GM04504 (cell line): ENCODE measurements at places on chromosomes 7 and 10.

- no peak for DNase-seq
Measured at GRCh38 chr10:34520084-34520483, 295.0 kb downstream of the PARD3 start.

GRCh38 chr10:71575934-71576801 lies 143.4 kb downstream of the C10orf105 start:
- DNase-seq, result no peak

GRCh38 chr7:96589038-96589437 lies 120.6 kb downstream of the SEM1 start:
- no peak for DNase-seq

DNA sequence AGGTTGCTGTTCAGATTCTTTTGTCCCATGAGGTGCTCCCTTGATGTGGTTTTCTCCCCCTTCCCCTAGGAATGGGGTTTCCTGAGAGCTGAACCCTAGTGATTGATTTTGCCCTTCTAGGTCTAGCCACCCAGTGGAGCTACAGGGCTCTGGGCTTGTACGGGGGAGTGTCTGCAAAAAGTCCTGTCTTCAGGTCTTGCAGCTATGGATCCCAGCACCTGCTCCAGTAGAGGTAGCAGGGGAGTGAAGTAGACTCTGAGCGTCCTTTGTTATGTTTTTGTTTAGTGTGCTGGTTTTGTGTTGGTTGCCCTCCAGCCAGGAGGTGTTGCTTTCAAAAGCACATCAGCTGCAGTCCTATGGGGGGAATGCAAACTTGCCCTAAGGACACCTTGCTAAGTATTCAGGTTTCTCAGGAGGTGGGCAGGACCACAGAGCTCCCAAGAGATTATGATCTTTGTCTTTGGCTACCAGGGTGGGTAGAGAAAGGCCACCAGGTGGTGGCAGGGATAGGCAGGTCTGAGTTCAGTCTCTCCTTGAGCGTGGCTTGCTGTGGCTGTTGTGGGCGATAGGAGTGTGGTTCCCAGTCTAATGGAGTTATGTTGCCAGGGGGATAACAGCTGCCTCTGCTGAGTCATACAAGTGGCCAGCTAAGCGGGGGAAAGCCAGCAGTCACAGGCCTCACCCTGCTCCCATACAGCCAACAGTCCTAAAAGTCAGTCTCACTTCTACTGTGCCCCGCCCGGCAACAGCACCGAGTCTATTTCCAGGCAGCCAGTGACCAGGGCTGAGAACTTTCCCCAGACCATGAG lies 92.4 kb upstream of the JCAD start:
- peak; percentile 87 for DNase-seq

DNA sequence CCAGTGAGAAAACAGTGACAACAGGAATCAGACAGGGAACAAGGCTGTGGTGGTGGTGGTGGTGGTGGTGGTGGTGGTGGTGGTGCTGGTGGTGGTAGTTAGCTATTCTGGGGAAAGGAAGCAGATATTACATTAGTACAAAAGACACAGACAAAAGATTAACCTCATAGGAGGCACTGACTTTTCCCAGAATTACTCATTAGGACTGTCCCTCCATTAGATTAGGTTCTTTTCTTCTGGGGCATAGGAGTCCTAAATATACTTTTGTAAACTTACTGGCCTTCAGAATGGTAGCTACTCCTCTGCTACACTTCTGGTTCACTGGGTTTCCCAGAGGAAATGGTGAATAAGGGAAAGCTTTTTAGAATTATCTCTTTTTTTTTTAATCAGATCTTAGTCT lies 156.6 kb upstream of the SEMA3D start:
- DNase-seq, result no peak

DNA sequence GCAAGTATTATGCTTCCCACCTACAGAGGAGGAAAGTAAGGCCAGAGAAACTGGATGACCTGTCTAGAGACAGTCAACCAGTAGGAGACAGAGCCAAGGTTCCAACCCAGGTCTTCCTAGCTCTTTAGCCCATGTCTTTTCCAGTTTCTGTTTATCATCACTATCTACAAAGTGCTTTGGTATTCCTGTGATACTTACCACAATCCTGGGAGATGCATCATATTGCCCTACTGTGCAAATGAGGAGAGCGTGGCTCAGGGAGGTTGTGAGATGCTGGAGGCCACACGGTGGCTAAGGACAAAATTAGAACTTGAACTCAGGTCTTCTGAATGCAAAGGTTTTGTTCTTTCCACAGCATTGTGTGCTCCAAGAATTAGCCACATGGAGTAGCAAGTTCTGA lies 11.2 kb upstream of the PLEKHA1 start:
- no peak for DNase-seq

- DNase-seq, result peak; percentile 30
Measured at GRCh38 chr10:72765051-72765745, 73.3 kb downstream of the MCU start.

DNA sequence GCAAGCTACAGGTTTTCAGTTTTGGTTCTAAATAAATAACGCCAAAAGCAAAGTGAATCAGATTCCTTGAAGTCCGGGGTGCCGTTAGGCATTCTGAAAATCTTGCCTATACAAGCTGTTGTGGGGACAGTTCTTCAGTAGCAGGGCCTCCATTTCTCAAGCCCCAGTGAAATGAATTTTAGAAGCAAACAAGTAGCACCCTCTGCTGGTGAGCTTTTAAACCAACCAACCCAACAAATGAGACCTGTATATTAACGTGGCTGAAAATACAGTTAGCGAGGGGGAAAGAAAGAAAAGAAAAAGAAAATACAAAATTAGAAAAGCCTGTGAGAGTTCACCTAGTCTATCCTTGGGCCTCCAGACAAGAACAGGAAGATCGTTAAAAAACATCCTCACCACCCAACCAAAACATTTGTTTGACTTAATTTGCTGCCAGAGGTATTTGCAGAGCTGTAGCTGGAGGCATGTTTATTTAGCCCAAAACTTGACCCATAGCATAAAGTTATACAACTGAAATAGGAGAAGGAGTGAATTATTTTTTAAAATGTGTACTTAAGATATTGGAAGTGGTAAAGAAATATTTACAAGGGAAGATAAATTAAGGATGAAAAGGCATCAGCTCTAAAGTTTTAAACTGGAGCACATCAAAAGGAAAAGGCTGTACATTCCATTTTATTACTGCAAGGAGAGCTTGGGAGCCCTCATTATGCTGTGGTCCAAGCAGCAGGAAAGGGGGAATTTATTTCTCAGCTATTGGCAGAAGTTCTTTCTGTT lies 98.9 kb downstream of the DYNC1I1 start:
- DNase-seq, result peak; percentile 23

DNA sequence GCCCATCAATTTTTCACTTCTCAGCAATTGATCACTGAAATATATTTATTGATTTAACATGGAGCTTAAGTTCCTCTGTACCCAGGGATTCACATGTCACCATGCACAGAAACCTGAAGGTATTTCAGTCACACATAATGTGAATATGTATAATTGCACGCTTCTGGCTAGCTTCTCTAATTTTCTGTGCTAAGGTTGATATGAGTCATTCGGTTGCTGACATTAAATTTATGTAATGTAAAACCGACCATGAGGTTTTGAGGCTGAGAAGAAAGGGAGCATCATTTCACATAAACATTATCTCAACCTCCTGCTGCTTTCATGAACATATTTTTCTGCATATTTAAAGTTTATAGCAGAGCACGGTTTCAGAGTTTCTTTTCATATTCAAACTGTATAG lies 381.0 kb upstream of the TPK1 start:
- no peak for DNase-seq

DNA sequence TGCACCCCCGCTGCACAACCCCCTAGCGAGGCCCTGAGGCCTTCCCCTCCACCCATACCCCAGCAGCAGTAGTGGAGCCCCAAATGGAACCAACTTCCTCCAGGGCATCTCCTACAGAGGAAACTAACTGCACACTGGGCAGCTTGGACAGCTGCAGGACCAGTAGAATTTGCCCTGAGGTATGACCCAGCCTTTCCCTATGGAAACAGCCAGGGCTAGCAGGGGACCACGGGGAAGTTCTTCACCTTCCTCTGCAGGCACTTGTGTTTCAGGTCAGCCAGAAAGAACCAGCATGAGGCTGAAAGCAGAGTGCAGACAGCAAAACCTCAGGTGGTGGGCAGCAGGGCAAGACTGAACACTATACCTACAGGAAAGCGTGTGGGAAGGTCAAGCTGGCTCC lies 5.7 kb upstream of the EEPD1 start:
- DNase-seq, result no peak

GRCh38 chr7:106979551-106980357 lies 64.8 kb upstream of the PRKAR2B start:
- no peak for DNase-seq

DNA sequence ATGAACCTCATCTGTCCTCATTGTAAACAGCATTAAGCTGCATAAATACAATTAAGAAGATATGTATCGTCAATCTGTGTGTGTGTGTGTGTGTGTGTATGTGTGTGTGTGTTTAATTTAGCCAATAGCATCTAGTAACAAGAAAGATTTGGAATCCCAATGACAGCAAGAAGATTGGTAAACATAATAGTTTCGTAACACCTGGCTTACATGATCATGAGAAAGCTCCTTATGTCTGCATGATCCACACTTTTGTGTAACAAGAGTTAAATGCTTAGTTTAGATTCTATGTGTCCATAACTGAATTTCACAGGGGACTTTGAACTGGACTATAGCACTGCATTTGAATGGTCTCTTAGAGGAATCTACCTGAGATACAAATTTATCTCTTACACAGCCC lies 191.0 kb upstream of the BET1 start:
- no peak for DNase-seq

GRCh38 chr10:114603948-114604347 lies 54.1 kb downstream of the ABLIM1 start:
- no peak for DNase-seq

DNA sequence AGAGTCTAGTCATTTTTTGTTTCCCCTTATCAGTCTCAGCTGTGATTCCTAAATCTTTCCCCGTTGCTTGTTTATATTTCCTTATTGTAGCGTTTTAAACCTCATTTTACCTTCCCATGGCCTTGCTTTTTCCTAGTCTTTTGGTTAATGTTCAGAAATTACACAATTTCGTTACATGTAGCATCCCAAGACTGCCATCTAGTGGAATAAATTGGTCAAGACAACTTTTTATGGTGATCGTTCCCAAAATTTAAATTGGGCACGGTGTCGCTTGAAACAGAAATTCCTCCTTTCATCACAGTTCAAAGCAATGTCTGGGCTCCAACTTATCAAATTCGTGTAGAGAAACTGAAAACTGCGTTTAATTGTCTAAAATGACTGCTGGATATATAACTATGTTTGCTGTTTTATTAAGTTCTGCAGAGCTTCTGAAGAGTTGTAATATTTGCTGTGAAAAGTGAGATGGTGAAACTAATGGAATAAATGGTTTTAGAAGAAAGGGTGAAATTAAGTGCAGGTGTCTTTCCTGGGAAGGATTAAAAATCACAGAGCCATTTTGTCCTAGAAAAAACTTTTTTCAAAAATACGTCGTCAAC lies 370.2 kb downstream of the PHF14 start:
- DNase-seq, result peak; percentile 20

DNA sequence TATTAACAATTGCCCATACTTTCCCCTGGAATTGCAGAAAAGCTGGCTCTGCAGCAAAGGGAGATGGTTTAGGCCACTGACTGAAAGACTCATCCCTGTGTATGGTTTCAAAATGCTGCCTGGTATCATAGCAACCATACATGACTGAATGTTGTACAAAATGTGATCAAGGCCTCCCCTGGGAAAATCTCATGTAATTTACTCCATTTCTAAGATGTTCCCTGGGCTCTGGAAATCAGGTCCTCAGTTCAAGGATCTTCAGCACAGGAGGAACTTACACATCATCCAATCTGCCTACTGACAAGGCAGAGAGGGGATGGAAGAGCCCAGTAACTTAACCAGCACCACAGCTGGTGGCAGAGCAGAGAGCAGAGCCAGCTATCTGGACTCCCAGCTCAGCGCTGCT lies 111.8 kb downstream of the JAZF1 start:
- DNase-seq, result no peak

DNA sequence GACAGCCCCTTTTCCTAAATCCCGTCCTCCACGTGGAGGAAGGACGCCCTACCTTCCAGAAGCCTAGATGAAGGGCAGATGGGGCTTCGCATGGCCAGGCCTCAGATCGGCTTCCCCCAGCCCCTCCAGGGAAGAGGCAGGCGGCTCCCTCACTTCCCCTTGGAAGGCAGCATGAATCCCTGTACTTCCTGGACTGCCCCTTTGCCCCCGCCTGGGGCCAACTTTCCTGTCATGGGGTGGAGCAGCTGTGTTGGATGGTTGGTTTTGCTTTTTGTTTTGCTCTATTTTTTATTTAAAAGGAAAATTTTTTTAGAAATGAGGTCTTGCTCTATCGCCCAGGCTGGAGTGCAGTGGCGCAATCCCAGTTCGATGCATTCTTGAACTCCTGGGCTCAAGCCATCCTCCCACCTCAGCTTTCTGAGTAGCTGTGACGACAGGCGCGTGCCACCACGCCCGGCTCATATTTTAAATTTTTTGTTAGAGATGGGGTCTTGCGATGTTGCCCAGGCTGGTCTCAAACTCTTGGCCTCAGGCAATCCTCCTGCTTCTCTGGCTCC lies 27.2 kb downstream of the GTF2IRD1 start:
- peak; percentile 53 for DNase-seq

DNA sequence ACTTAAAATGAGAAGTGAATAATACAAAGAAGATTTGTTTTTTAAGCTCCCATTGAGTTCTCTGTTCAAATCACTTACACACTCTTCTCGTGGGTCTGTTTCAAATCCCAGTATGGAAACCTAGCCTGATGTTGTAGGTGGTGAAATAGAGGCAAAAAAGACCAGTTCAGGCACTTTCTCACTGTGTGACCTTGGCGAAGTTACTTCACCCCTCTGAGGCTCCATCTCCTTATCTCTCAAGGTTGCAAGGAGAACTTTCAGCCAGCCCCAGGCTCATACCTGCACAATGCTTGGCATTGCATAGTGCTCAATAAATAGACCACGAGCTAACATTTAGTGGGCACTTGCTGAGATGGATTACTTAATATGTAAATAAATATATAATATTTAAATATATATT lies 90.1 kb downstream of the PRLHR start:
- DNase-seq, result no peak

- DNase-seq, result no peak
Measured at GRCh38 chr7:46208635-46209525, 287.8 kb upstream of the IGFBP3 start.

GRCh38 chr7:31408140-31408729 lies 67.7 kb upstream of the NEUROD6 start:
- no peak for DNase-seq

GRCh38 chr7:25851332-25852210 lies 300.4 kb upstream of the NFE2L3 start:
- DNase-seq, result no peak

DNA sequence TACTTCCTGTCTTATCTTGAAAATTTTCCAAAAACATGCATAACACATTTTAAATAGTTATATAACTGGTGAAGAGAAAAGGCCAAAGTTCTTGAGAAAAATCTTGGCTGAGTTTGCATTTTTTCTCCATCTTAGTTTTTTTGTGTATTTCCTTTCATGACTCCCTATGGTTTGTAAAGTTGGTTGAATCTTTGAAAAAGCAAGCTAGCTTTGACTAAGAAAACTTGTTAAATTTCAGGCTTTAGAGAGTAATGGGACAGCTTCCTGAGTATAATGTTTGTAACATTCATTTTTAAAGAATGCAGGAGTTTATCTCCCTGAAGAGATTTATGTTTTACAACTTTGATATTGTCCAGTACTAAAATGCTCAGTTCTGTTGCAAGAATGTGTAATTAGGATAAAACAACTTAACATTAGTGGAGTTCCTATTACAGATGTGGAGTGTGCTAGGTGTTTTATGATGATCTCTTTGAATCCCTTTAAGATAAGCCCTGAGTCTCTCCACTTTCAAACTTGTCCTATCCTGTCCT lies 11.1 kb upstream of the HERPUD2 start:
- no peak for DNase-seq
